Esophagus squamous epithelium (tissue), 5 donors: ENCODE measurements at places on chromosomes 1 and 21.

DNA sequence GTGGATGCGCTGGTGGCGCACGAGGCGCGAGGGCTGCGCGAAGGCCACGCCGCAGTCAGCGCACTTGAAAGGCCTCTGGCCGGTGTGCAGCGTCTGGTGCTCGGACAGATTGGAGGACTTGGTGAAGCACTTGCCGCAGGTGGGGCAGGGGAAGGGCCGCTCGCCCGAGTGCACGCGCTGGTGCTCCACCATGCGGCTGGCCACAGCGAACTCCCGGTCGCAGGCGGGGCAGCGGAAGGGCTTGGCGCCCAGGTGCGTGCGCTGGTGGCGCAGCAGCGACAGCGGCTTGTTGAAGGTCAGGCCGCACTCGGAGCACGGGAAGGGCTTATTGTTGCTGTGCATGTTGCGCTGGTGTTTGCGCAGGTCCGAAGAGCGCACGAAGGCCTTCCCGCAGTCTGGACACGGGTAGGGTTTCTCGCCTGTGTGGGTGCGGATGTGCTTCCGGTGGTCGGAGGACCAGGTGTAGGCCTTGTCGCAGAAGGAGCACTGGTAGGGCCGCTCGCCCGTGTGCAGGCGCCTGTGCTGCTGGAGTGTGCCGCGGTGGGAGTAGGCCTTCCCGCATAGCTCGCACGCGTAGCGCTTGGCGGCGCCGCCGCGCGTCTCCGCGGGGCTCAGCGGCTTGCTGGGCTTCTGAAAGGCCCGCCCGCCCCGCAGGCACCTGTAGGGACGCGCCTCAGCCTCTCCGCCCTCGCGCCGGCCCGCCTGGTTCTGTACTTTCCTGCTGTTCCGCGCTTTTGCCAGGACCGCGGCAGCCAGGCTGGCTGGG is 4.7 kb downstream of the ZNF648 start:
- no peak for DNase-seq

- no peak for DNase-seq
These were observed 22.8 kb downstream of the C2CD2 start for GRCh38 chr21:41931041-41931451.

DNA sequence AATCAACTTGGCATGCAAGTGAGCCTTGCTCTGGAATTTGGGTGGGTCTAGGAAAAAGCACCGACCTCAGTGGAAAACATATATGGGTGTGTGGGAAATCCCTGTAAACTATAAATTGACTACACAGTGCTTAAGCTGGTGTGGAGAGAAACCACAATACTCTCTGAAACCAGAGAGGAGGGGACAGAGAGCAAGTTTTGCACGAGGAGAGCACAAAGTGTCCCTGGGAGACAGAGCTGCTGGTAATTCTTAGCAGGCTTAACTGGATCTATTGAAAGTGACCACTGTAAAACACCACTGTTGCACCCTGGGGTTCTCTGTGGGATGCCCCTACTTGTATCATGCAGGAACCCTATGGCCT is 12.8 kb downstream of the KCNJ15 start:
- no peak for DNase-seq

DNA sequence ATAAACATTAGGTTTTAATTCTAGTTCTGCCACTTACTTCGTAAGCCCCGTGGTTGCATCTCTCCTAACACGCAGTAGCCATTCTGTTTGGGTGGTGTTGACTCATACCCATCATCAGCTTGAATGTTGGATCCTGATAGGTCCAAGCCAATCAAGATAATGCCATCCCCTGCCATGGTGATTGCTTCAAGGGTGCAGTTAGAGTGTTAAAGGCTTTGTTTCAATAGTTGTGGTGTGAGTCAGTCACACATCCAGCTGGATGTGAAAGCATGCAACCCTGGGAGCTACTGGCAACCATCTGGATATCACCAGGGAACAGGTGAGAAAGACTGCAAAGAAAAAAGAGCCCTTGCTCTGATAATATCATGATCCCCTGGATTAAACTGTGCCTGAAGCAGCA is 69.1 kb downstream of the OMA1 start:
- DNase-seq = no peak

- DNase-seq = peak; percentile 14
These were observed 9.8 kb downstream of the RAP1GAP start for GRCh38 chr1:21659099-21659923.

DNA sequence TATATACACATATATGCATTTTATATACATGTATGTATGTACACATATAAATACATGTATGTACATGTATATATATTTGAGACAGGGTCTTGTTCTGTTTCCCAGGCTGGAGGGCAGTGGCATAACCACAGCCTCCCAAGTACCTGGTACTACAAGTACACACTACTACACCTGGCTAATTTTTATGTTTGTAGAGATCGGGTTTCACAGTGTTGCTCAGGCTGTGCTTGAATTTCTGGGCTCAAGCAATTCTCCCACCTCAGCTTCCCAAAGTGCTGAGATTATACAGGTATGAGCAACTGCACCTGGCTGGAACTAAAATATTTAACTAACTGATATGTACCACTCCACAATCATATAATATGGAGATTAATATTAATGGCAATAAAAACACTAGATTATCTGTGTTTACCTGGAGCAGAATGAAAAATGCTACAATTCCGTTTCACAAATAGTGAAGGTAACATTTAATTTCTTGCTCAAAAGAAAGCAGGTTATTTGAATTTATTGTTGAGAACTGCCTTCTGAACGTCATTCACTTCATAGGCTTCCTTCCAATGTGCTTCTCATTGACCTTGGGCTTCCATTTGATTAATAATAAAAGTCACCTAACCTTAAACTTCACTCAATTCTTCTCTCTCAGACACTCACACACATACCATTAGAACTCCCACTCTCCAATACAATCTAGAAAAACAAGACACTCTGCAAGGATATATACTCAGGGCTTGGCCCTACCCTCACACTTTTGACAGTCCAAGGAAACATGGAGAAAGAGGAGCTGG is 57.0 kb downstream of the PTGER3 start:
- no peak for DNase-seq

- no peak for DNase-seq
These were observed 16.5 kb downstream of the TMEM51 start for GRCh38 chr1:15170071-15170470.
